ENCODE measurements at places on chromosomes 12 and 14.

GRCh38 chr12:106220536-106220935 lies 27.3 kb downstream of the CKAP4 start:
- DNase-seq: no peak

DNA sequence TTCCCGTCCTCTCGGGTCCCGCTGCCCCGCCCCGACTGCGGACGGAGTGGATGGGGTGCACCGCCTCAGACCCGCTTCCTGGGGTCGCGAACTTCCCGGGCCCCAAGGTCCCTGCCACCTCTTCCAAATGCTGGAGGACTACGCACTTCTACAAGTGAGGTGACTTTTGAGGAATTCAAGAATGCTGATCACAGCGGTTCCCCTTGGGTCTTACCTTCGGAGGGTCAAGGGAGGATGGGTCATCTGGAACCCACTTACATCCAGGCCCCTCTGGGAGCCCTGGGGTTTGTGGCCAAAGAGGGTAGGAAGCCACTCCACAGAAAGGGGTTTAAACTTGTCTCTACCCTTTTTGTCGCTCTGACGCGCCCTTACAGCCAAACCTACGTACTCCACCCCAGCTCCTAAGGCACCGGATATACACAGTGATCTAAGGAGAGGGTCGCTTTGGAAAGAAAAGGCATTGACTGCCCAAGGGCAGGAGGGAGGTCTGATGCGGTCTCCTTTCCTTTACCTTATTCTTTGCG lies 532 bp upstream of the PRKD1 start:
- DNase-seq: no peak

DNA sequence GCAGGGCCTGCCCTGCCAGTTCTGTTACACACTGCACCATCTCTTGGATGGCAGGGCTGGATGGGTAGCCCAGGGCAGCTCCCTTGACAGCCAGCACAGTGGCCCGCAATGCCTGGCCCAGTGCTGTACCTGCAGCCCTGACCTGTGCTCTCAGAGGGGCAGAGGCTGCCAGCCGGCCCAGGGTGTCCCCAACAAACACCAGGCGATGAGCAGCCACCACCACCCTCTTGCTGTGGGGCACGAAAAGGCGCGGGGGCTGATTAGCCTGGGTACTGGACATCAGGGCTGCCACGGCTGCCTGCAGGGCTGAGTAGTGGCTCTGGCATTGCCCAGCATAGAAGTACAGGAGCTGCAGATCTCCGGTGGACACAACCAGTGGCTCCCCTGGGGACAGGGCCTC lies 4.6 kb upstream of the SLC22A17 start:
- no peak for DNase-seq

GRCh38 chr12:83158613-83159207 lies 472.0 kb downstream of the TMTC2 start:
- DNase-seq: no peak

- DNase-seq: no peak
Observed at GRCh38 chr14:51116682-51117081, 21.8 kb upstream of the TRIM9 start.

DNA sequence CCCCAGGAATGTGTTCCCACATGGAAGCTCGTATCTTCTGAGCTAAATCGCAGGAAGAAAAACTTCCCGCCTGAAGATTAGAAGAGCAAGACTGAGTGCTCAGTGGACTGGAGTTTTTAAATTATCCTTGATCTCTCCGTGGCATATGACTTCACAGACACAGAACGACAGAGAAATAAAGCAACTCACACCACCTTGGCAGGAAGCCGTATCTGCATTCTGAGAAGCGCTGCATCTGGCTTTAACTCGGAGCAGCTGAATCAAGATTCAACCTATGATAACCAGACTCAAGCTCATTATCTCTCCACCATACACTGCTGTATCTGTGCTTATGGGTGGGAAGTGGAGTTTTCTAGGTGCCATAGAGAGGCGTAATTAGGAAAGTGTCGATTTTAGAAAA lies 1482.7 kb downstream of the AACS start:
- no peak for DNase-seq

GRCh38 chr12:108916336-108916735 lies 36.4 kb downstream of the DAO start:
- DNase-seq: no peak

- no peak for DNase-seq
Observed at GRCh38 chr12:66014818-66015217, 115.7 kb downstream of the LLPH start.

DNA sequence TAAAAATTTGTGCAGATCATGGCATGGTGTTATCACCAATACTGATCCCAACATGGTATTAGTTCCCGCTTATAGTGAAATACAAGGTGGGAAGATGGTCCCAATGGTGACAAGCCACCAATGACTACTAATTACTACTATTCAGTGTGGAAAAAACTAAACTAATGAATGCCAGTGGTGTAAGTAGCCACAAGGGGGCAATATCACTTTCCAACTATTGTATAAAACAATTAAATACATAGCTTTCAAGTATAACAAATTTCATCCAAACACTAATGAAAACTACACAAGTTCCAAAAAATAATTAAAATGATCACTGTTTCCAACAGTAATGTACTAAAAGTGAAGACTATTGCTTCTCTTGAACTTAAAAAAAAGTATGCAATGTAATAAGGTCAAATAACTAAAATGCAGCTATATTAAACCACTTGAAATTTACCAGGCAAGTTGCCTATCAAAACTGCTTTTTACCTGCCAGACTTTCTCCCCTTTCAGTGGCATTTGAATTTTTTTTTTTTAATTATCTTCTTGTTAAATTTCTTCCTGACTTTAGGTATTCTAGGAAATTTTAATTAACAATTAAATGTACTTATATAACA lies 58.0 kb downstream of the PAPLN start:
- DNase-seq: peak; percentile 52

- DNase-seq: no peak
Observed at GRCh38 chr14:105554022-105554421, 27.6 kb downstream of the TMEM121 start.

GRCh38 chr12:128810182-128811127 lies 13.3 kb downstream of the SLC15A4 start:
- DNase-seq: no peak

DNA sequence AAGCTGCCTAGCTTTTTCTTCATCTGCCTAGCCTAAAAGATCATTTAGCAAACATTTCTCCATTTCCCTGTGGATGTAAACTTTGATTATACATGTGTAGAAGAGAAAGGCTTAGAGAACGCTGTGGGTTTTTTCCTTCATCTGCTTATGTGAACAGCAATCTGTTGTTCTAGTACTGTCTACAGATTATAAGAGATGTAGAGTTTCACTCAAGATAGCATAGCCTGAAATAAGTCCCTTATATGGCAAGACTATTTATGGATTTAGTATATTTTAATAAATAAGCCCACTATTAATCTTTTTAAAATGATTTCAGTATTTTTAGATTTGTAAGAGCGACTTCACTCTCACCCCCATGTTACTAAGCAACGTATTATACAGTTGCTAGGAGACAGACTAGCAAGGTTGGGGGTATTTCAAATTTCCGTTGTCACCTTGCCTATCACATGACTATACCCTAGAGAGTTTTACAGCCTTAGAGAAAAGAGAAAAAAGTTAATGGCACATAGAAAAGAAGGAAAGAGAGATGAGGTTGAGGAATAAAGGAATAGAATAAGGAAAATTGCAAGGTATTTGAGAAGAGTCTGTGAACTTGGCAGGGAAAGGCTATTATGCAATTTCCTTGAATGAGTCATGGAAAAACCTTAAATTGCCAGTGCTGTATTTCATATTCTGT lies 12.2 kb upstream of the TUBA1A start:
- peak; percentile 70 for DNase-seq

DNA sequence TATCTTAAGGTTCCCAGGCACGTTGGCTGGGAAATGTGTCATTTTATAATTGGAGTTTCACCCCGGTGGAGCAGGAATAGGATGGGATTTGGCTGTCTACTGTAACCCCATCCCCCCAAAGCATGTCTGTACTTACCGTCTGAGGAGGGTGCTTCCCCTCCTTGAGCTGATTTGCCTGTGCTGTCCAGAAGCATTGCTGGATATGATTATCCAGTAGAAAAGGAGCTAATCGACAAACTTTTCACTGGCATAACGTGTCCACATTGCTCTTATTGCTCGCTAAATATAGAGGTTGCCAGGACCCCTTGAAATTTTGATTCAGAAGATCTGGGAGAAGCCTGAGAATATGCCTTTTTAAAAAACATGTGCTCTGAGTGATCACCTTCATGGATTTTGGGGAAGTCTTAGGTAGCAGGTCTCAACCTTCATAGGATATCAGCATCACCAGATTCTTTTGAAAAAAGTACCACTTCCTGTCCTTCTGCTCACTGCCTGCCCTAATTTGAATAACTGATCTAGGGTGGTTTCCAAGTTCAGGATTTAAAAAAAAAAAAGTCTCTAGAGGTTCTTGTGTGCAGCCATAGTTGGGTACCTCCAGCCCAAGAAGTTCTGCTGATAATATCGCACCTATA lies 80.4 kb upstream of the KCNA1 start:
- peak; percentile 59 for DNase-seq

- no peak for DNase-seq
Observed at GRCh38 chr14:39351708-39352107, 80.5 kb downstream of the FBXO33 start.

- no peak for DNase-seq
Observed at GRCh38 chr14:90512329-90512991, 115.6 kb downstream of the CALM1 start.

DNA sequence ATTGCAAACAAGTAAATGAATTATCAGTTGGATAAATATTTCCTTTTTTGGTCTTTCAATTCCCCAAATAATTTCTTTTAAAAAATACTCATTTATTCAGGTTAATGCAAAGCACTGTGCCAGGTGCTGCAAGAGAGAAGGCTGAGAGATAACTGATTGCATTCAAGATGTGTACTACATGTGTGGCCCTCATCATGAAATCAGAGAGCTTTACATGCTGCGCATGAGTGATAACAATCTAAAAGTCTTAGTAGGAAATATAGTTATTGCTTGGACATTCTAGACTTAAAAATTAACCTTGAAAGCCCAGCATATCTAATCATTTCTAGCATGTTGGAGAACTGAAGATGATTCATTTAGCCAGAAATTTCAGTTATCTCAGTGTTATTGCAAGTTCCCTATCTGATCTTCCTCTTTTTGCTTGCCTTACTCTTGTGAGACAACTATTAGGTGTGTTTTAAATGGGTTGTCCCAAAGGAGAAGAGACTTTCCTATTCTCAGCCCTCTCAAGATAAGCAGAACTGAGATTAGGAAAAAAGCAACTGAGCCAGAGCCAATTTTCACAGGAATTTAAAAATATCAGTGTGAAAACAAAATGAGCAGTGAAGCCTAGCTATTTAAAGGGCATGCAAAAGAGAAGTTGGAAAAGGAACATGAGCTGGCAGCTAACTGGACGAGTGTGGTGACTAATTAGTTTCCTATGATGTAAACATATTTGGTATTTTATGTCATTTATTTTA lies 60.9 kb downstream of the PLEKHA5 start:
- peak; percentile 24 for DNase-seq

DNA sequence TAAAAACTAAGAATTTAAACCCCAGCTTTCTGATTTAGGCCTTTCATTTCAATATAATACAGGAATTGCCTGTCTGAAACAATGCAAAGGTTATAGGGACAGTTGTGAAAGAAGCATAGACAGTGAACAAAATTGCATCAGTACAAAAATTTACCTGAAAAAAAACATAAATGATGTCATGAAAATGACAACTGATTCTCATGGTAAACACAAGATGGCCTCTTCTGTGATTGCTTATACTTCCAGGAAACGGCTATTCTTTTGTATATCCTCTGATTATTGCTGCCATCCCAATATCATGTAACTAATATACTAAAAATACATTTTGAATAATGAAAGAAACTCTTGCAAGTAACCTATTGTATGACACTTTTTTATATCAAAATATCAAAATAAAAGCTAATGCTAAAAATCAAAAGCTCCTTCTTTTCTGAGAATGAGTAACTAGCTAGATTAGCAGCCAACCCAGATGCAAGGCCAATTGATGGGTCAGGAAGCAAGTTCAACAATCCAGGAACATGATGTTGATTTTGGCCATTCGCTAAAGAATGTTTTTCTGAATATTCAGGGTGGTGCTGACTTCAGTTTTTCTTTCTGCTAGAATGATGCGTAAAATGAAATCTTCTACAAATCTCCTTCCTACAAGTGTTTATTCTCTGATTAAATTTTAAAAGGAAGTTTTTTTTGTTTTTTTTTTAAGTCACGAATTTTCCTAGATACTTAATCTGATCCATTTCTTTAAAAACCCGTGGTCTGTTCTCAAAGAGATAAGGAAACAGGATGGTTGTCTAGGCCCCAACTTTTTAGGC lies 83.6 kb downstream of the ALX1 start:
- DNase-seq: no peak

DNA sequence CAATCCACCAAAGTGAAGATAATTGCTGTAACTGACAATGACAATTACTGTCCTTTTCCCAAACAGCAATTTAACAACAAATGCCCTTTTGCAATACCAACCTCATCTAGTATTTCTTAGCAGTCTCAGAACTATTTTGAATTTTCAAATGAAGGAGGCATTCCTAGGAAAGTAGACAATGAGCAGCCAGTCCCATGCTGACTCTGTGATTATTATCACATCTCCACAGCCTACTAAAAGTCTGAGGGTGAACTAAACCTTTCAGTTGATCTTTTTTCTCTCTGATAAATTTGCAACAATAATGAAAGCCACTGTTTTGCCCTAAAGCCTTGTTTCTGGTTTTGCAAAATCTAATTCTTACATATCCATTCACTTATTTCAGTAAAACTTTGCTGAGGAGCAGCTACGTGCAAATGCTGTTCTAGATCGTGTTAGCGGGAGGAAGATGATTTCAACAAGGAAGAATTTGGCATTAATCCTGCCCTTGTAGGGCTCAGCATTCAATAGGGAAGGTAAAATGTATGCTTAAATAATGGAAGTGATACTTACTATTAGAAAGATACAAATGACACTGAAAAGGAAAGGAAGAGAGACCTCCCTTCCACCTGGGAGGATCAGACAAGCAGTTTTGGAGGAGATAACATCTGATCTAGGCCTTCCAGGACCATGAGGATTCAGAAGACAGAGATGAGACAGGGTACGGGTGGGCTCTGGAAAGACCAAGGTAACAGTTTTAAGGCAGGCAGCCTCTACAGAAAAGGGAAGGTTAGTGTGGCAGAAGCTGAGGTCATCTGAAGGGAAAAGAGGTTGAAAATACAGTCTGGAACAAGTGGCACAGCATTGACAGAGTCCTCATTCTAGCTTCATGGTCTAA lies 47.4 kb downstream of the SLC38A1 start:
- no peak for DNase-seq

GRCh38 chr12:81354327-81354932 lies 276.6 kb downstream of the ACSS3 start:
- DNase-seq: no peak

DNA sequence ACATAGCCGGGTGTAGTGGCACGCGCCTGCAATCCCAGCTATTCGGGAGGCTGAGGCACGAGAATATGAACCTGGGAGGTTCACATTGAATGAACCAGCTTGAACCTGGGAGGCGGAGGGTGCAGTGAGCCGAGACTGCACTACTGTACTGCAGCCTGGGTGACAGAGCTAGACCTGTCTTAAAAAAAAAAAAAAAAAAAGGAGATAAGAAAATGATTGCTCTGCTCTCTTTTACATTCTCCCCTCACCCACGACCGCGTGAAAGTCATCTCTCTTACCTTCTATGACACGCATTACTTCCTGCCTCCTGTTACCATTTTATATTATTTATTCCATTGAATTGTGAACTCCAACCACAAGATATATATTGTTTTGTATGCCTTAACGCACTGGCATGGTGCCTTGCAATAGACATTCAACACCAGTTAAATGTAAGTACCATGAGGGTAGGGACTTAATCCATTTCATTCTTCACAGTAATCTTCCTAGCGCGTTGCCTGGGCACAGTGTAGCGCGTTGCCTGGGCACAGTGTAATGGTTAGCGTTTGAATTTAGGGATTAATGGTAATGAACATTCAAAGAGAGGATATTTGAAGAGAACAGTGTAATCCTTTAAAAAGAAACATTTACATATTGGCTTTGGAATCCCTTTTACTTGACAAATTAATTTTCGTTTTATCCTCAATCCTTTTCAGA lies 2.7 kb downstream of the RAP1B start:
- peak; percentile 78 for DNase-seq
